ENCODE measurements at places on chromosomes 5 and 9.

DNA sequence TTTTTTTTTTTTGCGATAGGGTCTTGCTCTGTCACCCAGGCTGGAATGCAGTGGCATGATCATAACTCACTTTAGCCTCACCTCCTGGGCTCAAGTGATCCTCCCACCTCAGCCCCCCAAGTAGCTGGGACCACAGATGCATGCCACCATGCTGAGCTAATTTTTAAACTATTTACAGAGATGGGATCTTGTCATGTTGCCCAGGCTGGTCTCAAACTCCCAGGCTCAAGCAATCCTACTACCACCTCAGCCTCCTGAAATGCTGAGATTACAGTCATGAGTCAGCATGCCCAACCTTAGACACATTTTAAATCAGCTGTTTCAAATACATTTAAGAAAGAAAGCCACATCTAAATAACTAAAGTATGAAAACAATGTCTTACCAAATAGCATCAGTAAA lies 439.0 kb downstream of the EBF1 start:
- DNase-seq = no peak

GRCh38 chr9:121194730-121195129 lies 6.9 kb downstream of the RAB14 start:
- DNase-seq = no peak

GRCh38 chr5:113615708-113616107 lies 102.2 kb downstream of the YTHDC2 start:
- no peak for DNase-seq

GRCh38 chr9:91758491-91758981 lies 191.5 kb downstream of the ROR2 start:
- no peak for DNase-seq

DNA sequence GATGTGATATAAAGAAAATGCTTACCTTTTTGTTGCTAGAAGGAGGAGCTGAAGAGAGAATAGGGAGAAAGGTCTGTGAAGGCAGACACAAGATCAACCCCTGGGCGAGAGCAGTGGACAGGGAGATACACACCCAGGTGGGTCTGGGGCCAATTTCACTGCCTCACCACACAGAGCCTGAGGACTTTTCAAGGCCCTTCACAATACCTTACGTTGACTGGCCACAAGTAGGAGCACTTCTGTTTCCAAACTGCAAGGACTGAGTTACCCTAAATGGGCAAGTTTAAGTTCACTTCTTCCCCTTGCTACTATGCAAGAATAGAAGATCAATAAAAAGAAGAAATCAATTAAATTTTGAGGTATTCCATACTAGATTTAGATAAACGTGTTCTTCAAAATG lies 174.5 kb upstream of the SLC12A2 start:
- DNase-seq = no peak

GRCh38 chr5:9104571-9105339 lies 441.1 kb downstream of the SEMA5A start:
- no peak for DNase-seq

DNA sequence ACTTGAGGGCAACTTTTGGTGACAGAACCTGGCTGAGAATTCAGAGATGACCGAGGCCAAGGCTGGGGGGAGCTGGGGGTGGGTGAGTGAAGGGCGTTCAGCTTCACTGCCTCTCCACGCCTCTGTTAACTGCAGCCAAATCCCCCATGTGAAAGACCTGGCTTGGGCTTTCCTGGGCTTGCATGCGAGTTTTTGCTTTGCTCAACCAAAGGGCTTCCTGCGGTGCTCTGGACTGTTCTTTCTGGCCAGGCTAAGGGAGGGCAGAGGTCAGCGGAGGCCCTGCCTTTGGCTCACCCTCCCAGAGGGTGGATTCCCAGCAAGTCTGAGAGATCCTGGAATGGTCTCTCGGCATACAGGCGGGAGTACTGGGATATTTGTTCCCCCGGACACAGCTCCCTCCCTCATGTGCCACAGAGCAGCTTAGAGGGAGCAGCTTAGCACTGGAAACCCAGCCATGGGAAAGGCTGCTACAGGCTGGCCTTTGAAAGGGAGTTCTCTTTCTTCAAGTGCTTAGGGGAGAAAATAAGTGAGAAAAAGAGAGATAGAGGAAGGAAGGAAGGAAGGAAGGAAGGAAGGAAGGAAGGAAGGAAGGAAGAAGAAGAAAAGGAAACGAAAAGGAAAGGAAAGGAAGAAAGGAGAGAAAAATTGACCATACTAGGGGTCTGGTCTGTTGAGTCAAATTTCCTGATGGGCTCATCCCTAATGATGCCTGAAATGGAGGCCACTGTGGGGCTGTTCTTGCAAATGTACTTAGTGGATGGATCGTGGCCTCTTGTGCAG lies 158.8 kb downstream of the FGF18 start:
- DNase-seq = no peak

GRCh38 chr5:56663523-56663922 lies 151.8 kb upstream of the MAP3K1 start:
- no peak for DNase-seq

GRCh38 chr5:3142261-3143027 lies 391.0 kb upstream of the IRX2 start:
- DNase-seq = no peak

GRCh38 chr5:179164331-179165311 lies 104.4 kb downstream of the ZNF354C start:
- DNase-seq = no peak

DNA sequence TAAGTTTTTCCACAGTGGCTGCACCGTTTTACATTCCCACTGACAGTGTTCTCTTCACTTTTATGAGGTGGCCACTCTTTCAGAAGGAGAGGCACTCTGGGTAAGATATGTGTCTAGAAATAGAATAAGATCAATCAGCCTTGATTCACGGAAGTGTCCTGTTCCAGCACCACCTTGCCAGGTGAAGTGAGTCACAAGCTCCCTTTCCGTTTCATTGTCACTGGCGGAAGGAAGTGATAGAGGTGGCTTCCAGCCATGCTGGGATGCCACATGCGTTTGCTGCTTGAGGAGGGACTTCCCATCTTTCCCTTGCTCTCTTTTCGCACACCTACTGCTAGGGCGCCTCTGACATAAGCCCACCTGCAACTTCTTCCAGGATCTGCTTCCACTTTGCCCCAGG lies 217.1 kb downstream of the PIK3R1 start:
- no peak for DNase-seq

DNA sequence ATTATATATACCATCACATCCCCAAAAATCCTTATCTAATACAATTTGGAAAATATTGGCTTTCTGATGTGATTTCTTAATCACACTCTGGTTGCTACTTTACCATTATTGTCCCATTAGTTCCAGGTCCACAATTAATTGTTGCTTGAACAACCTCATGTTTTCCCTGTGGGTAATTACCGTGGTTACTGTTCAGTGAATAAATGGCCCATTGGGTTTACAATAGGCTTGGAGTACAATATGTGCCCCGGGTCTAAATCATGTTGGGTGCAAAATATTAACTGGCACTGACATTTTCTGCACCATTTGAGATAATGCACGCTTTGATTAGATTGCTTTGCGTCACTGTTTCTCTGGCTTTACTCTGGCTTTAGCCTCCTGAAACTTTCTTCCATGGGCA lies 163.7 kb downstream of the GABBR2 start:
- DNase-seq = no peak

DNA sequence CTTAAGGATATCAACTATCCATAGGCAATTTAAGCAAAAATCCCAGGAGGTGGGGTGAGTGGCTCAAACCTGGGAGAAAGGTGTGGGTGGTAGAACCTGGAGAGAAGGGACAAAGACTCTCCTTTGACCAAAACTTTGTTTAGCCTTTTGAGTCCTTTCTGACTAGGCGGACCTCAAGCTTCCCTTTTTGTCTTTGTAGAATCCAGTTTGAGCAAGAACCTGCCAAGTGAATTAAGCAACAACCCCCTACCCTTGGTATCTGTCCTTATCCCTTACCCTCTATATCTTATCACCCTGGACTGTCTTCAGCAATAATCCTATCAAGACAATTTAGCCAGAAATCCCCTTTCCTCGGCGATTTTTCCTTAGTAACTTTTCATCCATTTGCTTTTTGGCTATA lies 53.5 kb upstream of the SLC28A3 start:
- DNase-seq = no peak

GRCh38 chr5:52134013-52134650 lies 653.6 kb upstream of the ITGA1 start:
- no peak for DNase-seq

DNA sequence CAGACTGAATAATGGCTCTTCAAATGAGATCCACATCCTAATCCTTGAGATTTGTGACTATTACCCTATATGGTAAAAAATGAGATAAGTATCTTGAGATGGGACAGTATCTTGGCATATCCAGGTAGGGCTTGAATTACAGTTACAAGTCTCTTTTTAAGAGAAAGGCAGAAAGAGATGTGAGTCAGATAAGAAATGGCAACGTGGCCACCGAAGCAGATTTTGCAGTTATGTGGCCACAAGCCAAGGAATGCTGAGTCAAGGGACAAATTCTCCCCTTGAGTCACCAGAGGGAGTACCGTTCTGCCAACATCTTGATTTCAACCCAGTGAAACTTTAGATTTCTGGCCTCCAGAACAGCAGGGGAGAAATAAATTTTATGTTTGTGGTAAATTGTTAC lies 1983.0 kb upstream of the C9orf72 start:
- no peak for DNase-seq

GRCh38 chr5:151799407-151799806 lies 27.7 kb downstream of the G3BP1 start:
- no peak for DNase-seq

DNA sequence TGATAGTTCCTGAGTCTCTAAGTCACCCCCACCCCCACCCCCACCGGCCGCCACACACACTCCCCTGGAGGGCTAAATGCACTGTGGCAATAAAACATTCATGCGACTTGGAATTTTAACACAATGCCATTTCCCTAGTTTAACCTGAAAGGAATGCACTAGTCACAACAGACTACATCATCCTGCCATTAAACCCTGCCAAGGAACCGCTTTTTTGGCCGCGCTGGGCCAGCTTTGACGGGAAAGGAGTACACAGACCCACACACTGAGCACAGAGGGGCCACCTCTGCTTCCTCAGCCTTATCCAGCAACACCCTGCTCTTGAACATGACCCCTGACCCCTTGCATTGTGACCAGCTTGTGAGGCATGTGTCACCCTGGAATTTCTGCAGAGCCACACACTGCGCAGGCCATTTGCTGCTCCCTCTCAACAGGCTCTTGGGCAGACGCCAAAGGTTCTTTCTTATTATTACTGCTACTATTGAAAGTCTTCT lies 165.3 kb downstream of the BNC2 start:
- DNase-seq = no peak

- no peak for DNase-seq
Measured at GRCh38 chr5:138629392-138629791, 54.2 kb upstream of the HSPA9 start.

DNA sequence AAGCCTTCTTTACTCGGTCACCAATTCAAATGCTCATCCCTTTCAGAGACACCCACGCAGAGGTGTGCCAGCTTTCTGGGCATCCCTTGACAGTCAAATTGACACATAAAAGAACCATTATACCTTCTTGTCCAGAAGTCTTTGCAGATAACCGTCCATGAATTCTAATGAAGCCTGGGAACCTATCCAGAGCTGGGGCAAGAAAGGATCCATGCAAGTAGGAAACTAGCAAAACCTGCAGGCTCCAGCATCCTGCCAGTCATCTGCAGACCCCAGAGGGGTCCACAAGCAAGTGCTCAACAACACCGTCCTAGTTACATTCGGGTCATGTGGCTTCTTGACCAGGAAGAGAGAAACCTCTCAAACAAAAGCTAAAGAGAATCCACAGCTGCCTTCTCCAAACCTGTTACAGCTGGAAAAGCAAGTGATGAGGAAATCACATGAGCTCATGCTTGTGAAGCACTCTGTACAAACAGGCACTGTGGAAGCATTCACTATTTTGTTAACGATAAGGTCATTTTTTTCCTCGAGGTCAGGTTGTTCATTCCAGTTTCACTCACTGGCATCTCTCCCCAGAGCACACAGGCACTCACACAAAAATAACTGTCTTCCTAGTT lies 80.2 kb upstream of the DMRT1 start:
- DNase-seq = no peak

DNA sequence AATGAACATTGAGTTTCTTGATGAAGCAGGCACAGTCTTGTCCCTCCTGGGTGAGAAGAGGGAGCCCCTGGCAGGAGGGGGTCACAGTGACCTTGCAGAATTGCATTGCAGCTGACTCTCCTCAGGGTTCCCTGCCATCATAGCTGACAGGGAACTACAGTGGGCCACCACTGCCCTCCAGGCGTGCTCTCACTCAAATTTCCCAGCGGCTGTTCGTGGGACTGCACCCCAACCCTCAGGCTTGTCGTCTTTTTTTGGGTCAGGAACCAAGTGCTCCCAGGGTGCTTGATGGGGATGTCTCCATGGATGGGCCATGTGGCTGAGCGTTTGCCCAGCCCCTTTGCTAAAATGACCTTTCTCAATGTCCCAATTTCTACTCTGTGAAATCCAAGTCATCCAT lies 215.8 kb downstream of the MELK start:
- no peak for DNase-seq

DNA sequence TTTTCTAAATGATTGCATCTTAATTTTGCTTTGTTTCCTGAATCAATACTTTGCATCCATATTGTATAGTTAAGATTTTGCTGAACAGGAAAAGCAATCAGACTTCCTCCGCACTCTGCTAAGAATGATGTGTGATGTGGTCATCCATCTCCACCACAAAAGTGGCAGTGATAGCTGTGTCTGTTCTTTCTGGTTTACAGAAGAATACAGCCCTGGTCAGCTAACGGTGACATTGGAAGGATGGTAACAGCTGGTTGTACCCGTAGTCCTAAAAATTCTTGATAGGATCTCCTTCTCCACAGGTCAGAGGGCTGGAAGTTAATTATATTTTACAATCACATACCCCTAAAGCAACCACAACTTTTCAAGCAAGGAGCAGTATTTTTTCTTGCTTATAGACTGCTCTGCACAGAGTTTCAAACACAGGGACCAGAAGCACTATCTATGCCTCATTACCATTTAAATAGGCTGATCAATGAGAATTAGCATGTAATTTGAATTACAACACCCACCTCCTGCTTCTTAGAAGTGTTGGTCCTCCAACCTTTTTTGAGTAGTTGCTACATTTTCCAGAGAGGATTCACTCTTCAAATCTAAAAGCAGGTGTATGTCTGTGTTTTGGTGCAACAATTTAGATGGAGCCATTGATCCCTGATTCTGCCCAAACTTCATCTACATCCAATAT lies 1191.9 kb upstream of the NUDT12 start:
- DNase-seq = no peak

DNA sequence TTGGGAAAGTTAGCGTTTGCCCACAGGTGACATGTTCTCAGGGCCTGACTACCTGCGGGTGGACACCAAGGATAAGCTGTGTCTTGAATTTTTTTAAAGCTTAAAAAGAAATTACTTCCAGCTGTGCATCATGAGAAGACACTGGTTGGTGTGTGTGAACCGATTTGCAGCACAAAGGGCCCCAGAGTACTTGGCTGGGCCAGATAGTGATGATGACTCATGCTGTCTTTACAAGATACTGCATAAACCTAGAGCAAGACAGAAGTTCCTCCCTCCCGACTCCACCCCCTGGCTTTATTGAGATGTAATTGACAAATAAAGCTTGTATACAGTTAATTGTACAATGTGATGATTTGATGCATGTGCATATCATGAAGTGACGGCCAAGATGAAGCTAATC lies 212.8 kb downstream of the NXNL2 start:
- DNase-seq = no peak
